GOT3 (cell line): ENCODE measurements at places on chromosomes 11 and 22.

GRCh38 chr11:131770801-131771200 is 400.4 kb downstream of the NTM start:
- DNase-seq: no peak

DNA sequence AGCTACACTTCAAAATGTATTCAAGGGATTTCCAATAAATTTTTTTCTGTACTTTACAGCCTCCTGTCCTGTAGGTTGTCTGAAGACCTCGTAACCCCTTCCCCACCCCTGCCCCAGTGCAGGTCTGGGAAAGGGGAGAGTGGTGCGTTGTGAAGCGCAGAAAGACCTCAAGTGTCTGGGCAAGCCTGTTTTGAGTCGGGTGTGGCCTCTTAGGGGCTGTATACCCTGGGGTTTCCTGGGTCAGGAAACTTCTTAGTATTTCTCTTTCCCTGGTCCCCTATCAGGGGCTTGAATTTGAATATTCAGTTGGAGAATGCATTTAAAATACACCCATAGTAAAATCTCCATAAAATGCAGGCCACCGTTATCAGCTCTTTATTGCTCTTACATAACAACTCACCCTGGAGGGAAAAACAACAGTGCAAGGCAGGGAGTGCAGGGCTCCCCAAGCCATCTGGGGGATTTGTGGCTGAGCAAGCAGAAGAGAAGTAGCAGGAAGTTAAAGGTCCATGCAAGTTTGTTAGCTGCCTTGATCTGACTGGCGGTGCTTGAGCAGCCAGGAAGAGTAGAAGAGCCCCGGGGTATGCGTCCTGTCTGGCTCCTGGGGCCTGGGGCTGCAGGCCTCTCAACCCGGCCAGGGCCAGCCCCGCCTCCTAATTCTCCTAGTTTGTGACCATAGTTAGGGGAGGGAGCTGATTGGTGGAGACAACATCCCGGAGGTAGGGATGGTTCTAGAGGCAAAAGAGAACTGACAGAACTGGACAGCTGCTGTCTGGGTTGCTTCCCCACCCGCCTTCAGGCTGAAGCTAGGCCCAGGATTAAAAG is 25.7 kb downstream of the ARHGAP1 start:
- DNase-seq: no peak

DNA sequence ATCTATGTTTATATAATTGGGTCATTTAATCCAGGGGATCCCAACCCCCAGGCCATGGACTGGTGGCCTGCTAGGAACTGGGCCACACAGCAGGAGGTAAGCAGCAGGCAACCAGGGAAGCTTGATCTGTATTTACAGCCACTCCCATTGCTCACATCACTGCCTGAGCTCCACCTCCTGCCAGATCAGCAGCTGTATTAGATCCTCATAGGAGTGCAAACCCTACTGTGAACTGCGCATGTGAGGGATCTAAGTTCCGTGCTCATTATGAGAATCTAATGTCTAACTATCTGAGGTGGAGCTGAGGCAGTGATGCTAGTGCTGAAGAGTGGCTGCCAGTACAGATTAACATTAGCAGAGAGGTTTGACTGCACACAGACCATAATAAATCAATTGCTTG is 32.8 kb downstream of the MS4A2 start:
- no peak for DNase-seq

GRCh38 chr11:13841393-13841792 is 121.1 kb upstream of the SPON1 start:
- DNase-seq: no peak

GRCh38 chr22:33300165-33300564 is 242.0 kb upstream of the SYN3 start:
- no peak for DNase-seq

DNA sequence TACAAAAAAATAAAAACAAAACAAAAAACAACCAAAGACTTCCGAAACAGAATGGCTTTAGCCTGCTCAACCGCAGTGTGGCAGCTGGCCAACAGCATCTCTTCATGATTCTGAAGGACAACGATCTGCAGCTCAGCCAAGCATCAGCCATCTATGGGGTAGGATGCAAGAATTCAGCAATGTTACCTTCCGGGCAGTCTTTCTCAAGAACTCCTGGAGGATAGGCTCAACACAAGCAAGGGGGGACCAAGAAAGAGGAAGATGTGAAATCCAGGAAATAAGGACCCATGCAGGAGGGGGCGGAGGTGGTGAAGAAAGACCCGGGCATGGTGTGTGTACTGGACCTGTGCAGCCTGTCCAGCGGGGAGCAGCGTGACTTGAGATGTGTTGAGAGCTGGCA is 3.5 kb upstream of the TSPO start:
- DNase-seq: no peak

GRCh38 chr11:69563946-69564775 is 76.8 kb upstream of the CCND1 start:
- no peak for DNase-seq

DNA sequence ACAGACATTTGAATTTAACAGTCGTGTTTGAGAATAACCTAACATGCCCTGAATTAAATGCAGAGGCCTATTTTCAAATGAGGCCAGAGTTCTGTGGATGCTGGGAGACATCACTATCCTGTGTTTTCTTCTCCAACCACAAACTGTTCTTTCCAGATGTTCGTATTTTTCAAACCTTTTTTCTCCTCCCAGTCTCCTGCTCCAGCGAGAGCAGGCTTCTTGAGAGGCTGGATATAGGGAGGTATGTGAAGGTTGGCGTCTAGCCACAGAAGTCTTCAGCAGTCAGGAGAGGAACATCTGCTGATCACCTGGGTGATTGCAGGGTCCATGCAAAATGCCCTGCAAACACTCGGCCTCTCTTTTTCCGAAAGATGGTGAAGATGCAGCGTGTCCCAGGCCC is 126.3 kb downstream of the C11orf91 start:
- DNase-seq: no peak

GRCh38 chr22:45888221-45889092 is 88.5 kb downstream of the WNT7B start:
- DNase-seq: no peak

GRCh38 chr11:1880746-1881441 is 10.8 kb downstream of the PRR33 start:
- no peak for DNase-seq

DNA sequence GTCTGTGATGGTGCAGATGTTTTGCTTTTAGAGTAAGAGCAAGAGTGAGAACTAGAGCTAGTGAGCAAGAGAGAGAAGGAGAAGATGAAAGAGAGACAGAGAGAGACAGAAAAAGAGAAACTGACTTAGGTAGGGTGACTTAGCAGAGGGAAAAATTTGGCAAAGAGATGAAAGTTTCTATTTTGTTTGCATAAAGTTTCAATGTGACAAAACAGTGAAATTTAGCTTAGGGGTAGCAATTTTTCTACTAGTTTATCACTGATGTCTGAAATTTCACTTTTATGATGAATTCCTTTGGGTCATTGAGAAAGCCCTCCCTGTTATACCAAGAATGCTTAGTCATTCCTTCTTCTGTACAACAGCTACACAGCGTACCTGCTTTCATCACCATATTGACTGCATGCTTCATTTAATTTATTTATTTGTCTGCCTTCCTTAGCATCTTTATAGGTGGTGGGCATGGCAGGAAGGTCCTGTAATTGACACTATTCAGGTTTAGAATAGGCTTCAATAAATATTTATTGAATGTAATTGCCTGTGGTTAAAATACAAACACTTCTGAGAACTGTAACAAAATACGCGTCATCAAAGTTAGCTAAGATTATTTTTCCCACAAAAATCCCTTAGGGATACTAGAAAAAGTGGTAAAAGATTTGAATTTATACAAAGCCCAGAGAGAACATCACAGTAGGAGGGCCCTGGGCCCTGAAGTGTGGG is 19.9 kb upstream of the CTSC start:
- no peak for DNase-seq

- DNase-seq: no peak
Observed at GRCh38 chr11:35487532-35488078, 37.8 kb downstream of the PAMR1 start.

DNA sequence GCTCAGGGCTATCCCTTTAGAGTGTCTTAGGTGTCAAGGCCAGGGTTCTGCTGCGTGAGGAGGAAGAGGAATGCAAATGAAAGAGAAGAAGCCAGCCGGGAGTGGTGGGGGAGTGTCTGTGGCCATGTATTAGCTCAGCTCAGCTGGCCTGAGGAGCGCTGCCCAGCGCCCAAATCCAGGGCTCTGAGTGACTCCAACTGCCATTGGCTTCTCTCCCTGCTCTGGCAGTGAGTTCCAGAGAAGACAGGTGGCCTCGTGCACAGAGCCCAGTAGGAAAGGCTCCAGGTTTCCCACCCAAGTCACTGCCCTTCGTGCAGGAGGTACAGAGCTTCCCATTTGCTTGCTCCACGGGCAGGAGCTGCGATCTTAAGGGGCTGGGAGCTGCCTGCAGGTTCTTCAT is 302.0 kb downstream of the KIRREL3 start:
- no peak for DNase-seq

GRCh38 chr22:49418943-49419342 is 408.7 kb downstream of the BRD1 start:
- no peak for DNase-seq

- no peak for DNase-seq
Observed at GRCh38 chr11:75635066-75635862, 33.6 kb downstream of the MAP6 start.

GRCh38 chr11:75689863-75690609 is 21.2 kb upstream of the MAP6 start:
- no peak for DNase-seq

DNA sequence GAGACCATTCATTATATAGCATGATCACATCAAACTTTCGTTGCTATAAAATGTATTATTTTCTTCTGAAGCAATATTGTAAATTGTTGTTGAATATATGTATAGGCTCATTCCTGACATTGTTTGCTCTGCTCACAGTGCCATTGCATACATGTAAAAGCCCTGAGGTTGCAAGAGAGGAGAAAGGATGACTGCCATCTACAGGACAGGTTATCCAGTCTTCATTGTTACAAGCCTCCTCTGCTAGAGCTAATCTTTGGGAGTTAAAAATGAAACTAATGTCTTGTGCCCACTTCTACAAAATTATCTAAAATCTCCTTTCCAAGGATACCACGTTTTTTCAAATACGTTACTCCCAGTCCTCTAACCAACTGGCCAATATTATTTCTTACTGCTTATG is 16.4 kb upstream of the OR5AL1 start:
- no peak for DNase-seq

DNA sequence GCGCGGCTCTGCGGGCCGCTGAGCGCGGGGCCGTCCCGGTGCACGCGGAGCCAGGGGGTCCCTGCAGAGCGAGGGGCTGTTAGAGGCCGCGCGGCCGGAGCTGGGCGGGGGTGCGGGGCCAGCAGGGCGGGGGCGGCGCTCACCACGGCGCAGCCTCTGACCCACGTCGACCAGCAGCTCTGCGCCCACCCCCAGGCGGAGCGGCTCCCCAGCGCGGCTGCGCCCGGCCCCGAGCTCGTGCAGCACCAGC is 385 bp upstream of the SCO2 start:
- DNase-seq: no peak

- no peak for DNase-seq
Observed at GRCh38 chr22:39748877-39749276, 144.7 kb downstream of the ENTHD1 start.

DNA sequence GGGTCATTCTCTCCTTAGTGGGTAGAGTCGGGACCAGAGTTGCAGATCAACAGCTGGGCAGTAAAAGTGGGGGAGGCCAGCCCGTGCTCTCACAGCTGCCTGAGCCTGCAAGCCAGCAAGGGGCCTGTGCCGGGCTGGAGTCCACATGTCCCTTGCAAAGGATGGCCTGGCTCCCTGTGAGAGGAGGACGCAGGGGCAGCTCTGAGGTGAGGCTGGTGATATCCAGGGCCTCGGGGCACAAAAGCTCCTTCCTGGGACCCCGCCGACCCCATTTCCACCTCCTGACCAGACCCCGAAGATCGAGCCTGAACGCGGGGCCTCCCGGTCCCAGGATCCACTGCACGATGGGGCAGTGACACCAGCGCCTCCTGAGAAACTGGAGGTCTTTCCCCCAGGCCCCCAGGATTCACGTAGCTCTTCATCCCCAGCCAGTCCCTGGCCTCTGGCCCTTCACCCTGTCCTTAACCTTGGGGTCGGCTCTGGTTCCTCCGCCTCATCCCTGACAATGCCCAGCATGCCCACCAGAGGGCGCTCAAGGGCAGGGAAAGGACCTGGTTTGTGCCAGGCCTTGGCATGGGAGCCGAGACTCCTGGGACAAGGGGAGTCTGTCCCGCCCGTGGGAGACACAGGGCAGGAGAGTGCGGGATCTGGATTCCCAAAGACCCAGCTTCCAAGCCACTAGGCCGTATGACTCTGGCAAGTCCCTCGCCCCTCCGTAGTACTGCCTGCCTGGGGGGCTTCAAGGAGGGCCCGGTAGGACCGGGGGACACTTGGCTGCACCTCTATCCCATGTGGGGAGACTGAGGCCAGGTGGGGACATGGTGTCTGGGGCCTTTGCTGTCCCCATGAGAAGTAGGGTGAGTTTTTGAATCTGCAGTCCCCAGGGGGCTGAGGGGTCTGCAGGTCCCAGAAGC is 17.8 kb upstream of the WNT7B start:
- peak; percentile 65 for DNase-seq

GRCh38 chr11:77300695-77301094 is 791 bp downstream of the GDPD4 start:
- DNase-seq: no peak
